AG04449 (cell line): ENCODE measurements at places on chromosomes 4 and X.

DNA sequence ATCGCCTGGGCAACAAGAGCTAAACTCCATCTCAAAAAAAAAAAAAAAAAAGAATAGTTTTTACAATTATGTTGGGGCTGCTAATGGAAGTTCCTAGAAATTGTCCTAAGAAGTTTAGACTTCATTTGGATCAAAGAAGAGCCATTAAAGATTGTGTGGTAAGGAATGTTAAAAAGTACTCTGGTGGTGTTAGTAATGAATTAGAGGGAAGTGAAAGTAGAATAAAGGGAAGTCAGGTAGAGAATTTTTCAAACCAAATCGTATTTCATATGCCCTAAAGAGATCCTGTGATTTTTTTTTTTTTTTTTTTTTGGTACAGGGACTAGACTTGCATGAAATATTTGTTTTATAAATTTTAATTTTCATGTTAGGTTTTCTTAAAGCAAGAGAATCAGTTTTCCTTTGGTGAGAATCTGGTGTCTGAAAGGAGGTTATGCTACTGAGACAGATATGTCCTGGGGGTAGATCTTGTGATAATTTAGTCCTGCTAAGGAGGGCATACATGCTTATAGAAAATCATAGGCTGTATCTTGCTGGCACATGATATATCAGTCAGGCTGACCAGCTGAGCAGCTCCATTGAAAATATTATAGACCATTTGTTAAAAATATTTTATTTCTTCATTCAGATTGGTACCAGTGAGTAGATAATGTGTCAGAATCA is 10.7 kb downstream of the SEC24B start:
- DNase-seq = no peak

DNA sequence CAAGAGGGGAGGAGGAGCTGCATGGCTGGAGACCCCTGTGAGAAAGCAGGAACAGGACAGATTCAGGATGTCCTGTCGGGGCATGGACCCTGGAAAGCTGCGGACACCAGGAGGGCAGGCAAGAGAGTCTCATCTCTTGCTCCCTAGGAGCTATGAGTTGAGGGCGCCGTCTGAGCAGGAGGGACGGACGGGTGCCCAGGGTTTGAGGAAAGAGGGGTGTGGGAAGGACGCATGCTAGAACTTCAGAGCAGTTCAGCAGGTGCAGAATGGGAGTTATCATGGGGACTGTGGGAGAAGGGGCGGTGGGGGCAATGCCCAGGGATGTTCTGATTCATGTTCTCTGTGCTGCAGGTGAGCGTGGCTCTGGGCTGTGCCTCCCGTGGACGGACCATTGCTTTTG is 24.8 kb downstream of the TKTL1 start:
- no peak for DNase-seq

DNA sequence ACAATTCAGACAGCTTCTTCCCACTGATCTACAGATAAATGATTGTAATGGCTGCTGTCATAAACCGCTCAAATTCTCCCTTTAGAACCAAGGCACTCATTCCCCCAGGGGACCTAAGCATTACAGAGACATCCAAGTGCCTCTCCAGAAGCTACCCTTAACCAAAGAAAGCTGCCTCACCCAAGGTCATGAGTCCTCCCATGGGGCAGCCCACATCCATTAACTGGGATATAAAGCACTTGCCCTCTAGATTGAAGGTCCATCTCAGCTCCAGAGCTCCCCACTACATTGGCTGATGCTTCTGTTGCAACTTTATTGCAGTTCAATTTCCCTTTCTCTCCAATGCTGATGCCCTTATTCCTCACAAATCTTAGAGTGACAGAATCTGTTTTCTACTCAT is 40.5 kb upstream of the DCAF8L2 start:
- DNase-seq = no peak

DNA sequence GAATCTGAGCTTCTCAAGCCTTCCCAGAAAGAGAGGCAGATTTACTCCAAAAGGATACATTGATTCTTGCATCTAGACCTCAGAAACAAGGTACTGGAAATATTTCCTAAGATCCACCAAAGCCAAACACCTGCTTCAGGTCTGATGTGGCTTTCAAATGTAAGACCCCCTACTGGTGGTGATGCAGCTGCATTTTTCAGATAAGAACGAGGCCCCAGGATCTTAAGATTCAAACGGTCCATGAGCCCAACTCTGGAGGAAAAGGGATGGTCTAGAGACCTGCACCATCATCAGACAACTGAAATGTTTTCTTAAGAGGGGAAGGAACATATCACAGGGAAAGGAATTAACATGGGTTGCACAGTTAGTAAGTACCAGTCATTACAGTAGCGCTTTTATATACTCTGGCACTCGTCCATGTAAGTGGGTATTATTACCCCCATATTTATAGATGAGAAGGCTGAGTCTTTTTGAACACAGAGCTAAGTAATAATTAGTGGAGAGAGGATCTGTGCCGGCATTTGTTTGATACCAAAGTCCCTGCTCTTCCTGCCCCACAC is 73.7 kb downstream of the LEF1 start:
- no peak for DNase-seq

DNA sequence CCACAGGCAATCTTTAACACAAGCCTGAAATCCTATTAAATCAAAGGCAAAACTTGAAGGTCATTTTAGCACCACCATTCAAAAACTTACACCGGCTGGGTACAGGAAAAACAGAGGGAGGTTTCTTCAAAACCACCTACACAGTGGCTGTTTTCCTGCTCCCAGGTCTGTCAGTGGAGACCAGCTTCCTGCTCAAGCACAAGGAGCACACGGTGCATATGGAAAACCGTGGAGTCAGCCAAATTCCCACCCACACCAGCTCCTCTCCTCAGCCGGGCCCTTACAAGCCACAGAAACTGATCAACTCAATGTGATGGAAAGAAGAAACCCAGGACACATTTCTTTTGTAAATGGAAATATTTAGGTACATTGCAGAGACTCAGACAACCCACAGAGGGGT is 14.3 kb upstream of the FAM241A start:
- DNase-seq = no peak
